ENCODE measurements at places on chromosomes 1 and 21. TPM values are rescaled to one million over a fixed set of nuclear protein-coding genes. Genes with fewer than 3 reads are reported as not detected.

ANKRD35 gene
- polyA plus RNA-seq = 0.68 TPM

INSRR gene
- 0.99 TPM for polyA plus RNA-seq

SYCP1 gene
- not detected for polyA plus RNA-seq

STUM gene
- 0.54 TPM for polyA plus RNA-seq

TSPAN2 gene
- 10.2 TPM for polyA plus RNA-seq

KCNA2 gene
- polyA plus RNA-seq = 0.21 TPM

SLC30A2 gene
- 24.1 TPM for polyA plus RNA-seq

PLCH2 gene
- polyA plus RNA-seq = 163 TPM

PRR9 gene
- polyA plus RNA-seq = not detected

IGSF9 gene
- 5.4 TPM for polyA plus RNA-seq

RGS18 gene
- 0.38 TPM for polyA plus RNA-seq

AKR7A3 gene
- polyA plus RNA-seq = 209 TPM

RBP7 gene
- 7.7 TPM for polyA plus RNA-seq

KIF14 gene
- not detected for polyA plus RNA-seq

DYNLT5 gene
- polyA plus RNA-seq = 0.42 TPM

GFI1 gene
- 5.4 TPM for polyA plus RNA-seq

ADARB1 gene
- polyA plus RNA-seq = 7.9 TPM

RXFP4 gene
- polyA plus RNA-seq = 0.19 TPM

TRIM67 gene
- polyA plus RNA-seq = 0.08 TPM

OXCT2 gene
- 1.7 TPM for polyA plus RNA-seq

GPR37L1 gene
- 0.11 TPM for polyA plus RNA-seq

HES4 gene
- polyA plus RNA-seq = 46.4 TPM

SMIM1 gene
- polyA plus RNA-seq = 15.1 TPM

KRTAP24-1 gene
- polyA plus RNA-seq = not detected

OPTC gene
- polyA plus RNA-seq = not detected

CYP2J2 gene
- polyA plus RNA-seq = 3.1 TPM

BARHL2 gene
- not detected for polyA plus RNA-seq

FCRL2 gene
- polyA plus RNA-seq = 0.07 TPM

FAM163A gene
- 0.15 TPM for polyA plus RNA-seq
